ENCODE measurements at places on chromosomes 13 and 19.

GRCh38 chr13:39766464-39767158 lies 111.1 kb downstream of the COG6 start:
- no peak for DNase-seq

DNA sequence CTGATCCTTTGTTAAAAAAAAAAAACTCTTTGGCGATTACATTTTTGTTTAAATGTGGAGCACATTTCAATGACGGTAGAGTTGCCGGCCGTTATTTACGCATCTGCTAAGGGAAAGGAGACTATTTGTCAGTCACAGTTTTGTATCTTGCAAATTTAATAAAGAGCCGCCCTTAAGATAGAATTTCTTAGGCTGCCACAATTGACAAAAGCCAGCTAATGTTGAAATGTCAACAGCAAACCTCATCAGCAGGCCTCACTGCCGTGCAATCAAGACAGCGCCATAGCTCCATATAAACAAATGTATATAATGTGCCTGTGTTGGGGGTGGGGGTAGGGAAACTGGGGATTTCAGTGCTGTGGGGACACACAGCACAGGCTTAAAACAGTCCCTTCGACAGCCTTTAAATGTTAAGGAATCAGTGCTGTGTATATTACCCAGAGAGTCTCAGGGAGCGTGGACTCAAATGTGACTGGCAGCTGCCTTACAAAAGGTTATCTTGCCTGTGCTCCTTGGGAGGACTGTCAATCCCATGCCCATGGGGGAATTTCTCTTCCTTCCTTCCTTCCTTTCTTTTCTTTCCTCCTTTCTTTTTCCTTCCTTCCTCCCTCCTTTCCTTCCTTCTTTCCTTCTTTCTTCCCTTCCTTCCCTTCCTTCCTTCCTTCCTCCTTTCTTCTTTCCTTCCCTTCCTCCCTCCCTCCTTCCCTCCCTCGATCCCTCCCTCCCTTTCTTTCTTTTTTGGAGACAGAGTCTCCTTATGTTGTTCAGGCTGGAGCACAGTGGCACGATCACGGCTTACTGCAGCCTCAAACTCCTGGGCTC lies 108.0 kb downstream of the URI1 start:
- DNase-seq: no peak

- DNase-seq: no peak
Observed at GRCh38 chr13:31769575-31769974, 30.2 kb downstream of the RXFP2 start.

DNA sequence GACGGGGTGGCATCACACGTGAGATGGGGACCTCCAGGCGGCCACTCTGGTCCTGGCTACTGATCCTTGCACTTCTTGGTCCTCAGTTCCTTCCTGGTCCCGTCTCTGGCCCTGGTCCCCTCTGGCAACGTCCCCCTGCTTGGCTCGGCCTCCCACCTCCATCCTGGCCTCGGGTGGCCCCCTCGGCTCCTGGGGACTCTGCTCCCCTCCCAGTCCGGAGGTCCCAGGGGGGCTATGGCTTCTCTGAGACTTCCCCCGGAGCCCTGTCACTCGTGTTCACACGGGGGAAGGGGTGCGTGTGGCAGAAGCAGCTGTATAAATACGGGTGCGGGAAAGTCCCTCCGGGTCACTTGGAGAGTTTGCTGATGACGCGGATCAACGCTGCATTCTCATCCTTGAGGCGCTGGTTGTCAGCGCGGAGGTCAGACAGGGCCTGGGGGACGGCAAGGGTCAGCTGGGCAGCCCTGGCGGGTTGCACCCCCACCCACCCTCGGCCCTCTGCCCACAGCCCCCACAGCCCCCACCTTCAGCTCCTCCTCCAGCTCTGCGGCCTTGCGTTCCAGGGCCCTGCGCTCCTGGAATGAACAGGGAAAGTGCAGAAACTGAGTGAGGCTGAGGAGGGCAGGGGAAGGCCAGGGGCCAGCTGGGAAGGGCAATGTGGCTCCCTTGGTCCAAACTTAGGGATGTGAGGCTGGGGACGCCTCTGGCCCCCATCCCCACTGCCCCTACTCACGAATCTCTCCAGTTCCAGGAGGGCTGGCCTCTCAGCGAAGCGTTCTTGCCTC lies 15.6 kb downstream of the EPS8L1 start:
- no peak for DNase-seq

GRCh38 chr19:49447485-49448431 lies 3.9 kb downstream of the PIH1D1 start:
- DNase-seq: no peak

GRCh38 chr13:48910686-48911085 lies 65.0 kb upstream of the FNDC3A start:
- DNase-seq: no peak

DNA sequence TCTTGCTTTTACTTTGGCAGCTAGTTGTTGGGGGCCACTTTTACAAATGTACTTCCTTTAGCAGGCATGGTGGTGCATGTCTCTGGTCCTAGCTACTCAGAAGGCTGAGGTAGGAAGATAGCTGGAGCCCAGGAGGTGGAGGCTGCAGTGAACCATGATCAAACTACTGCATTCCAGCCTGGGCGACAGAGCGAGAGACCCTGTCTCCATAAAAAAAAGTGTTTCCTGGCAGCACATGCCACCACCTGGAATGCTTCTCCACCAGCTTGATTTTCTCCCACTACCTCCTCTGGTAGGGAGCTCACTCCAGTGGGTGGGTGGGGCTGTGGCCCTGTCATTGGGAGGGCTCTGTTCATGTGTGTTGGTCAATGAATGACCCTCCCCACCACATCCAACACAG lies 12.5 kb downstream of the FZR1 start:
- no peak for DNase-seq

DNA sequence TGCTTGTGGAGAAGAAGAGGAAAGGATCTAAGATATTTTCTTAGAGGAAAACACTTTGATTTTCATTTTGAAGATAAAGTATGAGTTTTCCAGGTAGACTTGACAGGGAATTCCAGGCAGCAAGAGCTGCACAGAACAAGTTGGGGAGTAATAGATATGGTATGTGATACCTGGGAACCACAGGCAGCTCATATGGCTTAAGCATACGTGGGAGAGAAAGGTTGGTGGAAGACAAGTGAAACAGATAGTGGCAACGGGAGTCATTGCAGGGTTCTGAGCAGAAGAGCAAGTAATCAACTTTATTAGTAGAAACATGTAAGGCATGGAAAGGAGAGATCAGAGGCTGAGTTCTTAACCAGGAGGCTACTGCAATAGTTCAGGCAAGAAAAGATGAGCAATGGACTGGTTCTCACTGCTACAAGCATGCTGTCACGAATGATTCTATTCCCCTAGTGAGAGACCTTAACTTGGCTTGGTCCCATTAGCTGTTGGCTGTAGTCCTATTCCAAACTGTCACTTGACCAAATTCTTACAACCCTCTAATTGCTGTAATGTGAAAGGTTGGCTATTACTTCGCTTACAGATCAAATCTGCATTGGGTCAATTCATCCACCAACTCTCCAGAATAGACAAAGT lies 217.9 kb downstream of the VWA8 start:
- DNase-seq: no peak

DNA sequence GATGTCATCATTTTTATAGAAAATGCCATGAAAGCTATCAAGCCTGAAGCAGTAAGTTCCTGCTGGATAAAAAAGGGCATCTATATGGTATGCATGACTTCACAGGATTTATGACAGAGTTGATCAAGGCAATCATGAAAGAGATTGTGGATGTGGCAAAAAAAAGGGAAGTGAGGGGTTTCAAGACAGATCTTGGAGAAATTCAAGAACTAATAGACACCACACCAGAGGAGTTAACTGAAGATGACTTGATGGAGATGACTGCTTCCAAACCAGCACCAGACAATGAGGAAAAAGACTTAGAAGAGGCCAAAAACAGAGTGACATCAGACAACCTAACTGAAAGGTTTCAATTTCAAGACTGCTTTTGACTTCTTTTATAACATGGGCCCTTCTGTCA lies 691.1 kb upstream of the SLC10A2 start:
- DNase-seq: no peak

DNA sequence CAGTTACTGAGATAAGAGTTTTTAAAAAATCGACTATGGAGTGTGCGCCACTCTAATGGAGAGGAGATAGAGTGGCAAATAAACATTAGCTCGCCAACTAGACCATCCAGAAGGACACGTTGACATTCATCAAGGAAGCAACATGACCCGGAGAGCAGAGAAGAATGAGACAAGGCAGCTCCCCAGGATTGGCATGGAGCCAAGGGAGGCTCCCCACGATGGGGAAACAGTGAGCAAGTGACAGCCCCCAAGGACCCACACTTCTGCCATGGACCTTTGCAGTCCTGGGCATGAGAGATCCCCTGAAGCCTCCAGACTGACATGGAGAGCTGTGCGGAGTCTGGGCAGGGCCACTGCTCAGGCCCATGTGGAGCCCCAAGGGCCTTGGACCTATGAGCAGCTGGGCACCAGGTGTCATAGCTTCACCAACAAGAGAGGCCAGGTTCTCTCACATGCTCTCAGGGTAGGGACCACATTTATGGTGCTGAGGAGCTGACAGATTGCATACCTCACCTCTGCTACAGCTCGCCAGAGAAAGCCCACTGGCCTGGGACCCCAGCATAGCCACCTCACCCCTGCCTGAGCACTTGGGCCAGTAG lies 6.7 kb downstream of the SIGLEC6 start:
- no peak for DNase-seq

GRCh38 chr19:9116547-9116946 lies 984 bp upstream of the OR7G1 start:
- DNase-seq: no peak

- DNase-seq: no peak
Observed at GRCh38 chr19:6685962-6686627, 16.1 kb upstream of the TNFSF14 start.

Measured in stimulated activated CD8-positive, alpha-beta memory T cell treated with anti-CD3 and anti-CD28 coated beads, Interleukin-7, amount 100 ng/mL, for 4 hours (primary cell).